ENCODE measurements at places on chromosomes 5 and 9.

DNA sequence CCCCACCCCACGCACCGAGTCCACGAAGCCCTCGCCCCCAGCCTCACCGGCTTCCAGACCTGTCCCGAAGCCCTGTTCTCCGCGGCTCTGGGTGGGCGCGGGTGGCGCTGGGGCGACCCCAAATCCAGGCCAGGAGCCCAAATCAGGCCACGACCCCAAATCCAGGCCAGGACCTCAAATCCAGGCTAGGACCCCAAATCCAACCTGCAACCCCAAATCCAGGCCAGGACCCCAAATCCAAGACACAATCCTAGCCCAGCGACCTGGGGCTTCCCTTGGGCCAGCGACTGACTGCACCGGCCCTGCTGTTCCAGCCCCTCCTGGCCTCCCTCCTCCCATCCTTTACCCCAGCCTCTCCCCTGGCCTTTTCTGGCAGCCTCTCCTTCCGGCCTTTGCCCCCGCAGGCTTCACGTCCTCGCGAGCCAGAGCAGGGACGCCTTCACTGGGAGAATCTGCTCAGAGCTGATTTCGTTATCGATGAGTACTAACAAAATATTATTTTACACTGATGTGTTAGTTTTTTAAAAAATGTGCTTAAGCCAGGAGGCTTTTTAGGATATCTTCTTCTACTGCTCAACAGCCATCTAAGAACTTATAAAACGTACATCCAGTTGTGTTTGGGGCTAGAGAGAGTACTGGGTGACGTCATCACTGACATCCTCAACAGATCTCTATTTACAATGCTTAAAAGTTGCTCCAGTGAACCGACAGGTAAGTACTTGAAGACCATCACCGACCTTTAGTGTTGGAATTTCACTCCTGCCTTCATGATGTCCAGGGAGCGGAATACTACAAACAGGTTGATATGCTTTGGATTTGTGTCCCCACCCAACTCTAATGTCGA lies 34.7 kb downstream of the TRIP13 start:
- DNase-seq: no peak

DNA sequence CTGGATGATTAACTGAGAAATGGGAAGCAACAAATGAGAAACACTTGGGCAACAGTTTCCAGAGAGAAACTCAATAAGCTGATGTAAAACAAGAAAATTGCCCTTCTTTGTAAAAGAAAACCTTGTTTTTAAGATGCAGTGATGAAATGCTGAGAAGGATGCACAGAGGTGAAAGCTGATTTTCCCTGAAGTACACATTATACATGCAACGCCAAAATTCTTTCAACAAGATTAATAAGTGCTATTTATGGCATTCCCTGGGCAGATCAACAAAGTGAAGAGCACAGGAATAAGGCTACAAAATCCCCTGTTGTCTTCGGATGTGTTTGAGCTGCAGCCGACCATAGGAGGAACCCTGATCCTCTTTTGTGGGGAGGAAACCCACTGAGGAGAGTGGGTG lies 208.0 kb upstream of the ANKH start:
- no peak for DNase-seq

DNA sequence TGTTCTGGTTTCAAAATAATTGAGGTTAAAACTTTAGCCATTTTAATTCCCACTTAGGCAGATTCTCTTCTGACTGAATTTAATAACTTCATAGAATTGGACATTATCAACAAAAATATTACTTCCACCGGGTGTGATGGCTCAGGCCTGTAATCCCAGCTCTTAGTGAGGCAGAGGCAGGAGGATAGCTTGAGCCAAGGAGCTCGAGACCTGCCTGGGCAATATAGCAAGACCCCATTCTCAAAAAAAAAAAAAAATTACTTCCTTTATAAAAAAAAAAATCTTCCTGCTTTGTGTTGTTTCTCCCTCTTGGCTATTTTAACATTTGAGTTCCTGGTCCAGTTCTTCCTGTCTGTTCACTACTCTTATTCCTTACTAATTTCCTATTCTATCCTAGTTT lies 18.0 kb downstream of the APC start:
- no peak for DNase-seq

- DNase-seq: no peak
Measured at GRCh38 chr9:130930132-130930803, 8.8 kb downstream of the FIBCD1 start.

DNA sequence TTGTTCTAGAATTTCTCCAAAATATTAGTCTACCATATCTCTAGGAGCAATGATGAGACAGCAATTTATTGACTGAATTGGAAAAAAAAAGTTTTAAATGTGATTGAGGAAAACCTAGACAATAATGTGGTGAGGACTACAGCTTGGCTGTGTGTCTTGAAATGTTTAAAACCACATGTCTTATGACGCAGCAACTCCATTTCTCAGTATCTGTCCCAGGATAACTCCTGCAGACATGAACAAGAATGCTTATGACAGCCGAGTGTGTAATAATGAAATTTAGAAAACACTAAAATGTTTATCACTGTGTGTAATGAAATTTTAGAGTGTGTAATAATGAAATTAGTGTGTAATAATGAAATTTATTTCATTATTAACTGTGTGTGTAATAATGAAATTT lies 254.1 kb upstream of the DAPK1 start:
- no peak for DNase-seq

GRCh38 chr5:176728831-176729251 lies 81.5 kb upstream of the UNC5A start:
- no peak for DNase-seq

- DNase-seq: no peak
Measured at GRCh38 chr5:33362915-33363314, 77.8 kb upstream of the TARS1 start.

DNA sequence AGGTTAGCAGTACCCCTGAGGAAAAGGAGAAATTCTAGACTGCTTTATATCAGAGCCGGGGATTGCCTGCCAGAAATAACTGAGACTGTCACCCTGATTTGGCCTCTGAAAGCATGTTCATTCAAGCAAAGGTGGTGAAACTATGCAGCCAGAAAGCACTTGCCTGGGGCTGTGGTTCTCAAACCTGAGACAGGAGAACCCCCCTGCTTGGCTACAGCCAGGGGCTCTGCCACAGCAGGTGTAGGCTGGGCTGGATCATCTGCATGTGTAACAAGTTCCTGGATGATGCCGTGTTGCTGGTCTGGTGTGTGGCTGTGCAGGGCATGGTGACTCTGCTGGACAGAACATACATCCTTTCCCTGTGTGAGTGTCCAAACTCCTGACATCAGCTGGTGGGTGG lies 157.8 kb downstream of the NXNL2 start:
- DNase-seq: no peak

GRCh38 chr9:94995048-94995693 lies 268.7 kb downstream of the AOPEP start:
- no peak for DNase-seq

GRCh38 chr9:97504381-97505216 lies 3.1 kb downstream of the TMOD1 start:
- no peak for DNase-seq

DNA sequence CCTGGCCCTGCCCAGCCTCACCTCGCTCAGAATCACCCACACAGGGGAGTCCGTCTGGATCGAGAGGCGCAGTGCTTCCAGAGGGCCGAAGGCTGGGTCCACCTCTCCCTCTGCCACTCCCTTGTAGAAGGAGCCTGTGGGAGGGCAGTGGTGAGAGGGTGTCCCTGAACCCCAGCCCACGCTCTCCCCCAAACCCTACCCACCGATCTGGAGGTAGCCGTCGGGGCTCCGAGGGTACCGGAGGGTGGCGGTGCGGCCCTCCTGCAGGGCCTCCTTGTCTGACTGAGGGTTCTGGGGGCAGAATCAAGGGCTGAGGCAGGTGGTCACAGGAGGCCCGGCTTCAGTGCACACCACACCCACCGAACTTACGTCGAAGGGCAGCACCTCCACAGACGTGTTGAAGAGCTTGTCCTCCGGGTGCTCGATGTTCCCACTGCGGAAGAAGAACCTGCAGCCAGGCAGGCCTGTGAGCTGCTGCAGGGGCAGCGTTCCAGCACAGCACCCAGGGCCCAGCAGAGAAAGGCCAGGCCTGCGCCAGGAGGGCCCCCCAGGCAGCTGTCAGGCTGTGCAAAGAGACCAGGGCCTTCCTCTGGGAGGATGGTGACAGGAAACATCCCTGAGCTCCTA lies 4.5 kb downstream of the LTC4S start:
- DNase-seq: no peak

- no peak for DNase-seq
Measured at GRCh38 chr5:110880413-110880812, 141.6 kb downstream of the SLC25A46 start.

GRCh38 chr5:42948961-42949347 lies 91.2 kb downstream of the ANXA2R start:
- no peak for DNase-seq

Data from CD4-positive, alpha-beta T cell treated with Interferon alpha-2 for 1 hour (primary cell).